ENCODE measurements at places on chromosomes 5 and 9.

- DNase-seq, result no peak
Measured at GRCh38 chr9:14827805-14828204, 82.4 kb downstream of the FREM1 start.

DNA sequence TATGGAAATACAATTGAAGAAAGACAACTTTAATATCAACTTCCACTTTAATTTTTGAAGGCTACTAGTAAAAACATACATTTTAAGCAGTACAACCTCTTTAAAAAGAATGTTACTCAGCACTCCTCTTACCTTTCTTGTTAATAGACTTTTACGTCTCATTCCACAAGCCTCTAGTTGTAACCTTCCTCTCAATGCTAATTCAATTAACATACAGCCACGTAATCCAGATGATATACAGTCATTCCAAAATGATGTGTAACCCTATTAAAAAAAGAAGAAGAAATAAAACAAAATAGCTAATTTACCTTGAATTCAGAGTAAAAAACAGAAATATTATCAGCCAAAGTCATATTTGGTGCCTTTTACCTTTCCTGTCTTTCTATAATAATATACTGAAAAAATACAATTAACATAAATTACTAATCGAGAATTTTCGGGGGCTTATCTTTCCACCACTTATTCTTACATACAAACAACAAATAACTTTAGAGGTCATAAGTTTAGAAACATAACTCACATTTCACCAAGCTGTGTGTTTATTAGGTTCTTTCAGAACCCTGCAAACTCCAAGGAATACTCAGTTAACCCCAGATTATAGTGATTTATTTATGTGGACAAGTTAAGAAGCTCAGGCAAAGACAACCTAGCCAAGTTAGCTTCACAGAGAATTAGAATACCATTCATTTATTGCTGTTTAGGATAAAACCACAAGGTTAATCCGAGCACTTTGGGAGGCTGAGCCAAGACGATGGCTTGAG lies 30.3 kb downstream of the GOLPH3 start:
- no peak for DNase-seq

- no peak for DNase-seq
Measured at GRCh38 chr5:133368916-133369783, 243.2 kb downstream of the FSTL4 start.

- no peak for DNase-seq
Measured at GRCh38 chr9:125993466-125993865, 246.3 kb downstream of the PBX3 start.

GRCh38 chr5:154300207-154300883 lies 109.8 kb downstream of the GALNT10 start:
- DNase-seq, result no peak

Measured in stimulated activated CD4-positive, alpha-beta T cell treated with anti-CD3 and anti-CD28 coated beads, Interleukin-15, amount 100 ng/mL, for 1 hour (primary cell).